GM18507 (cell line): ENCODE measurements at places on chromosomes 1 and 21.

- no peak for DNase-seq
Observed at GRCh38 chr21:46549650-46550049, 55.2 kb downstream of the S100B start.

GRCh38 chr1:181043025-181043888 is 9.5 kb downstream of the MR1 start:
- no peak for DNase-seq

DNA sequence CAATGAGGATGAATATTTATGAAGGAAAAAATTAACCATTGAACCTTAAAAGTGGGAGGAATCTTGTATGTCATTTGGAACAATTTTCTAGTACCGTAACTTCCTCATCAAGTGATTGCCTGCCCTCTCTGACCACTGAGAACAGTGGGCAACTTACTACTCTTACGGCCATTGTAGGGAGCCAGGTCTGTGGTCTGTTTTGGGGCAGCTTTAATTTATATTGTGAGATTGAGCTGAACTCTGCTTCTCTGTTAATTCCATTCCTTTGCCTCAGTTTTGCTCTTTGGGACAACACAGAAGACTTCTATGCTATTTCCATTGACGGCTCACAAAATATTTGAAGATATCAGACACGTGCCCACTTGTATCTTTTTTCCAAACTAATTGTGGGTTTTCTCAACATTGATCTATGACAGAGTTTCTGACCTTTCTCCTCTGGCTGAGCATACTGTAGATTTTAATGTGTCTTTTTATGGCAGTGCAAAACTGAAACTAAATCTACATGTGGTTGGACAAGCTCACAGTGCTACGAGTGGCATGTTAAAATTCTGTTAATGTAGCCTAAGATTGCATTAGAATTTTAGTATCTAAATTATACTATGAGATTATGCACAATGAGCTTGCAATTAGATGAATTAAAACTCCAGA is 27.8 kb upstream of the ZNF281 start:
- peak; percentile 11 for DNase-seq

DNA sequence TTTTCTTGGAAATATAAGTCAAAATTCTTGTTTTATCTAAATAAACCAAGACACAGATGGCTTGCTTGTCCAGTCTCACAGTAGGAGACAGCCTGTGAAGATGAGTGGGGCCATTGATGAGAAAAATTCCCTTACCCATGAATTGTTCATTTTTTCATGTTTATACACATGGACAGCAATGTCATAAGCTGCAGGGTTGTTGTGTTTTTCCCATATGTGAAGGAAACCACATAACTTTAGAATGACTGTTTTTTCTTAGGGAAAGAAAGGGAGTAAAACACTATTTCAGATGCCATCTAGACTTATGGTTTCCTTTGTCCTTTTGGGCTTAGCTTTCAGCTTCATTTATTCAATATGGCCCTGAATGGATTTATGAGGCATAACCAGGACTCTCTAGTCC is 622.5 kb upstream of the NR5A2 start:
- DNase-seq = no peak

DNA sequence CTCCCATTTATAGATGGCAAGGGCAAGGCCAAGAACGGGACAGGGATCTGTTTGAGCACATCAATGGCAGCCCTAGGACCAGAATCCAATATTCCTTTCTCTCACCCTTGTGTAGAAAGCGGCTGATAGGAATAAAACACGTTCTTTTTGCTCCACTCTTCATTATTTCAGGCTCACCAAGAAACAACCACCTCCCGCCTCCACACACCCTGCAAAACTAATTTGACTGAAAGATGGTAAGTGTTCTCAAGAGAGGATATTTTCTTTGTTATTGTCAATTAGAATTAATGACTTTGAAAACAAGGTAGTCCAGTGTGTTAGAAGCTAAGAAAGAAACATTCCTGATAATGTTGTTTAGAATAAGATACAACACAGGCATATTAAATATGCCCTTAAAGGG is 11.9 kb upstream of the KNCN start:
- no peak for DNase-seq

GRCh38 chr1:43063394-43064219 is 104.9 kb upstream of the SLC2A1 start:
- DNase-seq = no peak

GRCh38 chr1:156754219-156754618 is 2.7 kb upstream of the HDGF start:
- no peak for DNase-seq

- no peak for DNase-seq
Observed at GRCh38 chr1:93483200-93483599, 35.3 kb downstream of the FNBP1L start.

DNA sequence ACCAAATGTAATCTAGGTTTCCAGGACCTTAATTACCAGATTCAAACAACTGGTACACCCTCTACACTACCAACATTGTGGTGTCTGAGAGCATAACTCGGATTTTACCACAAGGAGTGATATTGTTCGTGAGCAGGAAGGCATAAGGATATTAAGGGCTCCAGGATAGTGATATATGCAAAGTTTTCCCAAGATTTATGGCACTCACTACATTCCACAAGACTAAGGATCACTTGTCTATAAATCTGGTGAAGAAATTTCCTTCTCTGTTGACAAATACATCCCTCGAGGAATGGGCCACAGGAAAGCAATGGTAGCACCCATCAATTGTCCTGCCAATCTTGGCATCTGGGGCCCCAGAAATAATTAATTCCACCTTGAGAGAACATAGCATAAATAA is 43.1 kb upstream of the PLD5 start:
- no peak for DNase-seq

DNA sequence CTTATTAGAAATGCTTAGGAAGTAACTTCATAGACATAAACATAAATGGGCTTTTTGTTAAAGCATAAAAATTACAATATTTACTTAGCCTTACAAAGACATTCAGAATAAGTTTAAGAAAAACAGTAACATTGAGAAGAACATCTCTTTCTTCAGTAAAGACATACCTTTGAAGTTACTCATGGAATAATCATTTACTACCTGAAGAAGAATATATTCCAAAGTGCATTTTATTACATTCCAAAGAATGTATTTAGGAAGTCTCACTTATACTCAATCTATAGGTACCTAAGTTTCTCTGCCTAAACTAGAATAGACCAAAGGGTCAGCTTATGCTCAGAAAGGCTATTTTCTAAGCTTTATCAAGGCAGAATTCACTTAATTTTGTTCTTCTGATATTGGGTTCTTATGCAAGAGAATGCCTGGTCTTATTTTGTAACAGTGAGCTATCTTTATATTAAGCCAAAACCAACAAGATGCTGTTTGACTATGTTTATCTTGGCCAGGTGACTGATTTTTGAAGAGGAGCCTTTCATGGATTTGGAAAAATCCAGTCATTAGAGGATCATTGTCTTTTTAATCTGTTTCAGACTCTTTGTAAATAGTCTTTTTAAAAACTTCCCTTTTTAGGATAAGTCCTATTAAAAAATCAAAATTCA is 110.1 kb downstream of the OLFML2B start:
- DNase-seq = no peak

DNA sequence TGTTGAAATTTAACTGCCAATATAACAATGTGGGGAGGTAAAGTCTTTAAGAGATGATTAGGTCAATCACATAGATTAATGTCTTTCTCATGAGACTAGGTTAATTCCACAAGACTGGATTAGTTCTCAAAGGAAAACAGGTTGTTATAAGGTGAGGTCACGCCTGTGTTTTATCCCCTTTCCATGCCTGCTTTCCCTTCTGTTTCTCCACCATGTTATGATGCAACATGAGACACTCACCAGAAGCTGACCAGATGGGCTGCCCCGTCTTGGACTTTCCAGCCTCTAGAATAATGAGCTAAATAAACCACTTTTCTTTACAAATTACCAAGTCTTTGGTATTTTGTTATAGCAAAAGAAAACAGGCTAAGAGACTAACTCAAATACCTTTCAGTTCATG is 70.8 kb downstream of the DDAH1 start:
- DNase-seq = no peak

- DNase-seq = no peak
Observed at GRCh38 chr1:215643592-215644321, 76.7 kb downstream of the KCTD3 start.

- no peak for DNase-seq
Observed at GRCh38 chr1:50955116-50955515, 5.0 kb downstream of the FAF1 start.

DNA sequence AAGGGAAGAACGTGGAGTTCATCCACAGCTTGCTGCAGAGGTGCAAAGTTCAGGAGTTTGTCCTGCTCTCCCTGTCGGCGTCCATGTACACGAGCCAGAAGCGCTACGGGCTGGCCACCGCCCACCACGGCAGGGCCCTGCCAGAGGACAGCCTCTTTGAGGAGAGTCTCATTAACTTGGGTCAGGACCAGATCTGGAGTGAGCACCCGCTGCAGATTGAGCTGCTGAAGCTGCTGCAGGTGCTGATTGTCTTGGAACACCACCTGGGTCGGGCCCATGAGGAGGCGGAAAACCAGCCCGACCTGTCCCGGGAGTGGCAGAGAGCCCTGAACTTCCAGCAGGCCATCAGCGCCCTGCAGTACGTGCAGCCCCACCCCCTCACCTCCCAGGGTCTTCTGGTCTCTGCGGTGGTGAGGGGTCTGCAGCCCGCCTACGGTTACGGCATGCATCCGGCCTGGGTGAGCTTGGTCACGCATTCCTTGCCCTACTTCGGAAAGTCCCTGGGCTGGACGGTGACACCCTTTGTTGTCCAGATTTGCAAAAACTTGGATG is 73.8 kb upstream of the MORC3 start:
- DNase-seq = no peak

DNA sequence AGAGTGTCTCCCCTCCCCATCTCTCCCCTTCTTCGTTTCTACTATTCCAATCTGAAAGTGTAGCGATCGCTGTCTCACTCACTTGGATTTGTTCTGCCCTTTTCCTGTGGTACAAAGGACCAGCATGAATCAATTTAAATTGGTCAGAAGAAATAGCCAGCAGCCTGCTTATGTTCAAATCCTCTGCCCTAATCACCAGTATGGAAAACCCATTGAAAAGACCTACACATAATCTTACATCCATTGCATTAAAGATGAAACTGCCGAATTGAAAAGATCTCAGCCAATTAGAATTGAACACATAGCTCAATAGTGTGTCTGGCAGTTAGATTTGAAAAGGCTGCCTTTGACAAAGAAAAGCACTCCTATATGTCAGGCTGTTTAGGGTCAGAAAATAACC is 122.6 kb downstream of the TNNI3K start:
- DNase-seq = no peak

DNA sequence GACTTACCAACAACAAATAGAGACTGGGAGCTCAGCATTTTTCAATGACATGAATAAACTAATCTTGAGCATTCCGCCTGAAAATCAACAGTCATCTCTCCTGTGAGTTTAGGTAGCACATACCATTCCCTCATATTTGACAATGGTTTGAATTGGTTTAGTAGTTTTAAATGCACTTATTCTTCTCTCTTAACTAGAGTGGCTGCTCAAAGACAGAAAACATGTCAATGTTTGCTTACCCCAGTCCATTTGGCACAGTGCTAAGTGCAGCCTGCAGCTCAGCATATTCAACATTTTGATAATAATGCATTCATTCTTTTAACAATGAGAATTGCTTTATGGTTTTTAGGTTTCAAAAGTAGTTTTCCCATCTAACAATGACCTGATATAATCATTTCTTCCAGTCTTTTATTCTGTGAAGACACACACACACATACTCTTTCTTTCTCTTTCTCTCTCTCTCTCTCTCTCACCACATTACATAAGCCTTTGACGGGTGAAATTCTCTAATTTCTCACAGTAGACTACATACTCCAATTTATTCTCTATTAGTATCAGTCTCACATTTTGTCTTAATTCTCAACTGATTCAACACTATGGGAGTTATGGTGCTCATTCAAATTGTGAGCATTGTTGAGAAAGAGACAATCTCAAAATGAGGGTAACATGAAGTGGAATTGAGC is 432.3 kb downstream of the LRRIQ3 start:
- no peak for DNase-seq

GRCh38 chr21:15703932-15704331 is 25.9 kb upstream of the USP25 start:
- DNase-seq = no peak

DNA sequence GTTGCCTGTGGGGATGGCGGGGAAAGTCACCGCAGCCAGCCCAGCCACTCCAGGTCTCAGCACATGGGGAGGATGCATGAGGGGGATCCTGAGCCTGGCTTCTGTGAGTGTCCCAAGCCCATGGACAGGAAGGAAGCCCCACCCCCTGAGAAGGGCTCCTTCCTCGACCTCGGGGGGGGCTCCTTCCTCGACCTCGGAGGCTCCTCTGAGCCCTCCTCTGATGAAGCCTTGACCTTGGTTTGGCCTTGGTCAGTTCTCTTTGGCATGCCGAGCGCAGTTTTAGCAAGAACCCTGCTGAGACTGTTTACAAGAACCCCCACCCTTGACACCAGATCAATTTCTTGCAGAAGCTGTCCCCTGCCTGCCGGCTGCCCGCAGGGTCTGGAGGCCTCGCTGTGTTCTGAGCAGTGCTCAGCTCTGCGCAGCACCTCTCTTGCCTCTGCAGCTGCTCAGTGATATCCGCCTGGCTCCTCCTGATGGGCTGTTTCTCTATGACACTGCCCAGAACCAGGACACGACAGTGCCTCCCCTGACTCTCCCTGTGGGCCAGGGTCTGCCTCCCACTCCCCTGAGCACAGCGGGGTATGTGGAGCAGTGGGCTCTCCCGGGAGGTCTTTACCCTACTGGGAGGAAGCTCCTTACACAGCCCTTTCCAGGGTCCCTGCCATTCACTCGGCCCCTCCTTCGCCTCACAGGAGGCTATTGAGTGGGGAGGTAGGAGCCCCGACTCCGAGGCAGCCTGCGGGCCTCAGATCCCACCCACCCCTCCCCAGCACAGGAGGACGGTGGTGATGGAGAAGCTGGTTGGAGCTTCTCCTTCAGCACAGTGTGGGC is 15.4 kb downstream of the ACTRT2 start:
- no peak for DNase-seq

- no peak for DNase-seq
Observed at GRCh38 chr1:100034470-100034869, 64.7 kb downstream of the SLC35A3 start.

- no peak for DNase-seq
Observed at GRCh38 chr1:89945852-89946476, 48.9 kb upstream of the ZNF326 start.

DNA sequence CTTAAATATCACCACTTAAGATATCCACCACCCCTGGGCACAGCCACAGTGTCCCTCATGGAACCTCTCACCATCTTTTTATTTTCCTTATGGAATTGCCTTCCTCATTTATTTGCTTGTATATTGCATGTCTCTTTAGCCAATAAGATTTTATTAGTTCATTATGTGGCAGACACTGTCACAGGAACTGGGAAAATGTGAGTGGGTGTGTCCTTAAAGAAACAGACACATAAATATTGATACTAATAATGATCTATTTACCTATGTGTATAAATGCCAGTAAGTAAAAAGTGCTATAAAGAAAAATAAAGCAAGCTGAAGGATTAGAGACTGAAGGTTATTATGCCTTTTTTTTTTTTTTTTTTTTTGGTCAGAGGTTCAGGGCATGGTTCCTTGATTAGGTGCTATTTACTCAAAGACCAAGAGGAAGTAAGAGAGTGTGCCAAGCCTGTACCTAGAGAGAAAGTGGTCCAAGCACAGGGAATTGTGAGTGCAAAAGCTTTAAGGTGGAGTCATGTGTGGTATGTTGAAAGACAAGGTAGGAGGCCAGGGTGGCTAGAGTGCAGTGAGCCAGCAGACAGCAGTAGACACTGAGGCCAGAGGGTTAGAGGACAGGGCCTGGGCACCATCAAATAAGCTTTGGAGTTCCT is 589.0 kb downstream of the USP25 start:
- DNase-seq = no peak

- no peak for DNase-seq
Observed at GRCh38 chr1:233299450-233299849, 3.9 kb upstream of the PCNX2 start.
